ENCODE measurements at places on chromosomes 4 and X. TPM values are rescaled to one million over a fixed set of nuclear protein-coding genes. Genes with fewer than 3 reads are reported as not detected.

GRCh38 chr4:14392378-14392777 is 609.9 kb upstream of the CPEB2 start:
- DNase-seq, result no peak

DNA sequence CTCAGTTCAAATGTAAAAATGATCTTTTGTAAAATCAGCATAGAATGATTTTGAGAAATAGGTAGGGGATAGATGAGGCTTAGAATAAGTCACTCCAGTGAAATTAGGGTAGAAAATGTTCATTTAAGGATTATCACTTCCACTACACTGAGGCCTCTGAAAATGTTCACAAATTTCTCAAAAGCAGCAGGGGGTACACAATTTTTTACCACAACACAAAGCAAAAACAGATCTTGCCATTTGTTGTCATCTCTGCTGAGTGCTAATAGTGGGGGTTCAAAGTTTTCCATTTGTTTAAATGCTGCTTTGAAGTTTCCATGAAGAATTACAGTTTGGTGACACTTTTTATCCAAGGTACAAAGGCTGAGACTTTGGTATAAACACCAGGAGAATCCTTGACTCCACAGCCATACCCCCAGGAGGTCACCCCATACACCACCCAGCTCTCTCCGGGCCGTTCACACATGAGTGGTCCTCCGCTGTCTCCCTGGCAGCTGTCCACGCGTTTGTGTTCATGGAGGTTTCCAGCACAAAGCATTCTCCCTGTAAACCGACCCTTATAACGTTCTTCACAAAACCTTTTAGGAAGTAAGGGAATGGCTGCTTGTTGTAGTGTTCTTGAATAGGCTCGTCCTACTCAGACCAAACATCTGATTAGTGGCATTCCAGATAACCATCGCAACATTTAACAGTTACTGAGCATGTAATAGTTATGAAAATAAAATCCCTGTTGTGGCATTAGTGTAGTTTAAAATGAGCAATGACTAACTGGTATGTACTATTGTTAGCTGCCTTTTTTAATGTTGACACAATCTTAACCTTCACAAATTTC is 71.0 kb downstream of the PRSS12 start:
- DNase-seq, result no peak

GRCh38 chr4:111231281-111231680 is 608.4 kb upstream of the PITX2 start:
- DNase-seq, result no peak

DNA sequence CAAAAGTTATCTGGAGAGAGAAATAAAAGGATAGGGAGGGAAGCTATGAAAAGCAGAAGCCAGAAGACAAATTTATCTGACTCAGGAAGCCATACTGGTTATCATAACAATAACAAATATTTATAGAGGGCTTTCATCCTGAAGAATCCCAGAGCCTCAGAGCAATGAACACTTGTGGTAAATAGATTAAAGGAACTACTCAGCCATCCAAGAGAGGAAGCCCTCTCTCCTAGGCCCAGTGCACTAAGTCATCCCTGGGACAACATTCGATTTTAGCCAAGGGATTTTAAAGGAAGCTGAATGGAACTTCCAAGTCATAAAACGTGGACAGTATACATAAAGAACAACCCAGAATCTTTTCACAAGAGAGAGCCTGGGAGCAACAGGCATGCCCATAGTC is 76.9 kb downstream of the COL4A6 start:
- no peak for DNase-seq

- no peak for DNase-seq
Measured at GRCh38 chrX:23334848-23335599, at the start of gene PTCHD1. Gene PTCHD1 (plus strand): TSS chrX:23334849. CDS start chrX:23334876, 27 bp downstream.

DNA sequence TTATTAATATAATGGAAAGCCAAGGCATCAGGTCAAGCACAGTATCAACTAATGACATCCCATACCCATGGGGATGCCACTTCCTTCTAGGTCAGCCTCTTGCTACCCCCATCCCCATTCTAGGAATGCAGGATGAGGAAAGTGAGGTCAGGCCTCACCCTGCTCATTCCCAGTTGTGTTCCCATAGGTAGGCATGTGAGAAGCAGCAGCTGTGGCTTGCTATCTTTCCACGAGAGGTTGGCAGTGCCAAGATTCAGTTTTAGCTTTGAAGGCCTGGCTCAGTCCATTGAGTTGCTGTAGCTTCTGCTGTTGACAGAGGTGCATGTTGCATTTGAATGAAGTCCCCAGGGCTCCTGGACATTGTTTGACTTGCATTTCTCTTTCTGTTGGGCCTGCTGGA is 15.5 kb downstream of the LONRF3 start:
- no peak for DNase-seq

GRCh38 chr4:7987148-7987989 is 47.7 kb upstream of the AFAP1 start:
- DNase-seq, result peak; percentile 86

DNA sequence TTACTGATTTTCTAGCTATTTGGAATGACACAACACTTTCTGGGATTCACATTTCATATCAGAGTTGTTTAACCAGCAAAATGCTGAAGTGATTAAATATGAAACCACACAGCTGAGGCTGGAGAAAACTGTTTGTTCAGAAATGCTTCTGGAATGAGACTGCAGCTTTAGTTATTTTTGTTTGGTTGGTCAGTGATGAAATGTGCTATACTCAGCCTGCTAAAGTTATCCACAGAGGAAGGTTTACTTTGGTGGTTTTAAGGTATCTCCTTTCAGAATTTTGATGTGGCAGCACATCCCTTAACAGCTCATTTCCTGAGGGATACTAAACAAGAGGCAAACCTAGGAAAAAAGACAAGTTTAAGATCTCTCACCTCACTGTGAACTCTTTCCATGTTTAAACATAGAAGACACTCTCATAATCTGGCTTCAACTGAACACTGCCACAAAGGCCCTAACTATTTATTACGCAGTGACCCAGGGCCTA is 106.6 kb upstream of the PDE5A start:
- no peak for DNase-seq

DNA sequence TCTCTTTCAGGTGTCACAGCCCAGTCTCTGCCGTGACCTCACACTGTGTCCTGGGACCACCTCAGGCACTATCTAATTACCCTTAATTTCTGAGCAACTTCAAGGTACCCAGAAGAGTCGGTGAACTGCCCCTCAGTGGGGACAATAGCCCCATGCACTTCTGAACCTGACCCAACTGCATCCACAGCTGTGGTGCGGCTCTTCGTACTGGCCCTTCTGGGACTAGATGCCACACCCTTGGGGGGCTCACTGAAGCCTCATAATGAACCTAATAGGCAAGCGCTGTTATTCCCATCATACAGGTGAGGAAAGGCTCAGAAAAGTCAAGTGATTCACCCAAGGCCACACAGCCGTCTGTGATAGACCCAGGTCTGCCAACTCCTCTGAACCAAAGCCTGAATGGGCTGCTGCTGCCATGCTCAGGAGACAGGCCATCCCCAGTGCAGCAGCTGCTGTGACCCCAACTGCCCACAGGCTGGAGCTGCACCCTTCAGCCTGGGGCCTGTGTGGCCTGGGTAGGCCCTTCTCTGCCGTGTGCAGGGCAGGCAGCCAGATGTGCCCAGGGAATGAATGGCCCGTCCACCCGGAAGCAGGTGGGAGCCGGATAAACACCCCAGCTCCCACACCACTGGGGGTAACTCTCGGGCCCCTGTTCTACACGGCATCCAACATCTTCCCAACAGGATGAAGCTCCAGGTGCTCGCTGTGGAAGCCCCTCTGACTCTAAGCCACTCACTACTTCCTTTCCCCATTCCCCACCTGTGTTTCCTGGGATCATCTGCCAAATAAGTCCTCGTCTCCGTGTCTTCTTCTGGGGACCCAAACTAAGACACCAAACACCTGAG is 35.9 kb downstream of the HMX1 start:
- DNase-seq, result peak; percentile 17

GRCh38 chrX:56783450-56783831 is 54.4 kb downstream of the NBDY start:
- peak; percentile 86 for DNase-seq

DNA sequence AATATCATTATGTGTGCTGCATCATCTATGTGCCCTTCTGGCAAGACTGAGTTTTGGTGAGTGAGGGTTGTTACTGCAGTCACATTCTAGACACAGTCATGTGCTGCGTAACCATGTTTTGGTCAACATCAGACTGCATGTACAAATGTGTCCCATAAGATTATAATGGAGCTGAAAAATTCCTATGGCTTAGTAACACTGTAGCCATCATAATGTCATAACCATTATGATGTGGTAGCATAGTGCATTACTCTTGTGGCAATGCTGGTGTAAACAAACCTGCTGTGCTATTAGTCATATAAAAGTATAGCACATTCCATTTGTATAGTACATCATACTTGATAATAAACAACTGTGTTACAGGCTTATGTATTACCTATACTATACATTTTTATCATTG is 198.1 kb upstream of the NUDT6 start:
- no peak for DNase-seq

- no peak for DNase-seq
Measured at GRCh38 chr4:127203562-127204200, 429.1 kb upstream of the INTU start.

DNA sequence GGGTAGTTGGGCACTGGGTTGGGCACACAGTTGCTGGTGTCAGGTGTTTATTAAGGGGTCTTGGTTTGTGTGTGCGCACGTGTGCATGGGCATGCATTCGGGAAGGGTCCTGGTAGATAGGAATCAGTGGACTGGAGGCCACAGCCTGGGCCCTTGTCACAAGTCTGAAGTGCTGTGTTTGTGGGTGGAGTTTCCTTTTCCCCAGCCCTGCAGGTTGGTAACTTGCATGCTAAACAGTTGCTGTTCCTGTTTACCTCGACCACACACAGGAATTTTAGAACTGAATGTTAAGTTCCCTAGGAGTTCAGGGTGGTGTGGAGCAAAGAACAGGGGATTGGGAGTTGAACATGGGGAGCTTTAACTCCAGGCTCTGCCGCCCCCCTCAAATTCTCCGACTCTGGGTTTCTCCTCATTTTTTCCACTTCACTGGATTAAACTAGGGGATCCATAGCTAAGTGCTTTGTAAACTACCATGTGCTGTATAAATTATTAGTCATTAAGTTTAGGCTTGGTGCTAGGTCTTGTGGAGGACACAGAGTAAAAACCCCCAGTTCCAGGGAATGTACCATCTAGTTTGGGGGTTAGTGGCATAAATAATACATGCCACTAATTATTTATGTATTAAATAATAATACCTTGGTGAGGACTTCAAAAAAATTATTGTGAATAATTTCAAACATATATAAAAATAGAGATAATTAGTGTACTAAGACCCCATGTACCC is 49.0 kb downstream of the STARD8 start:
- DNase-seq, result no peak

DNA sequence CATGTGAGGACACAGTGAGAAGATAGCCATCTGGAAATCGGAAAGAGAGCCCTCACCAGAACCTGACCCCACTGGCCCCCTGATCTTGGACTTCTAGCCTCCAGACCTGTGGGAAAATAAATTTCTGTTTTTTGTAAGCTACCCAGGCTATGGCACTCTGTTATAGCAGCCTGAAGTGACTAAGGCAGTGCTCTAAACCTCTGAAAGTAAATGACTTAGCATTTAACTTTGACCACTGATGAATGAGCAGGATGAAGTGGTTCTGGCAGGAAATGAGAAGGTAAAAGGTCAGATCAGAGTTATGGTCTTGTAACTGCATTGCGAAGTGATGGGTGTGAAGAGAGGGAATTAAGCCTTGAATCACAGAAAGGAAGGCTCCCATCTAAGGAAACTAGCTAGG is 17.0 kb downstream of the GPAT3 start:
- no peak for DNase-seq

DNA sequence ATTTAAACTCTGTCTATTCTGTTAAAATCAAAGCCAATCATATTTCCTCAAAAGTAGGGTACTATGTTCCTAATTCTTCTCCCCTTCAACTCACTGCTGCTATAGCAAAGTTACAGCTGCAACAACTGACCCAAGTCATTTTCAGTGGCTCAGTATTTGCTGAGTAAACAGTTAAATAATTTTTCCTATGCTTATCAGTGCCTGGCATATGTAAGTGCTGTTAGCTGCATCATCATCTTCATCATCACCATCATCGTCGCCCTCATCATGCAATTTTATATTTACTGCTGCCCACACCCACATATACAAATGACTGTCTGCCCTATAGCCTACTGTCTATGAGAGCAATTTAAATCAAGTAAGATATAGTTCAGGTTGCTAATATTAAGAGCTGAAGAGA is 21.9 kb downstream of the COQ2 start:
- no peak for DNase-seq

DNA sequence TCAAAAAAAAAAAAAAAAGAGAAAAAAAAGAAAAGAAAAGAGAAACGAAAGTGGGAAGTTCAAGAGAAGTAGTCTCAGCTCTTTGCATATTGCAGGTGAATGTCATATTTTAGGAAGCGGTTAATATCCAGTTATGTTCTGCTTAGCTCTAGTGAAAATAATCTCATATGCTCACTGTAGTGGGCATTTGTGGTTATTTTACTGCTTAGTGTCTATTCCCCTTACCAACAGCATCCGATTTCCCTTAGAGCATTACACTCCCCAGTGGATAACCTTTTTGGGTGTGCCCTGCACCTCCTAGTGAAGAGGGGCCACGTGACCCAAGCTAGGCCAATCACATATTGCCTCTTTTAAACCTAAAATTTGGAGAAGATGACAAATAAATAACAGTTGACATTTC is 111.2 kb upstream of the ZNF827 start:
- DNase-seq, result no peak

DNA sequence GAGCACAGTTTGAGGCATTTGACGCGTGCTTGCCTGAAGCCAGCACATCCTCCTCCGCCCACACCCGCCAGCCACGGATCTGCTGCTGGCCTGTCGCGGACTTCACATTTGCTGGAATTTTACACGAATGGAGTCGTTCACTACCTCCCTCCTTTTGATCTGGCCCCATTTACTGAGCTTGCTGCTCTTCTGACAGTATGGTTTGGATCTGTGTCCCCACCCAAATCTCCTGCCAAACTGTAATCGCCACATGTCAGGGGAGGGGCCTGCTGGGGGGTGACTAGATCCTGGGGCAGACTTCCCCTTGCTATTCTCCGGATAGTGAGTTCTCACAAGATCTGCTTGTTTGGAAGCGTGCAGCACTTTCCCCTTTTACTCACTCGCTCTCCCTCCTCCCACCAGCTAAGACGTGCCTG is 19.9 kb upstream of the CPLX1 start:
- DNase-seq, result no peak

DNA sequence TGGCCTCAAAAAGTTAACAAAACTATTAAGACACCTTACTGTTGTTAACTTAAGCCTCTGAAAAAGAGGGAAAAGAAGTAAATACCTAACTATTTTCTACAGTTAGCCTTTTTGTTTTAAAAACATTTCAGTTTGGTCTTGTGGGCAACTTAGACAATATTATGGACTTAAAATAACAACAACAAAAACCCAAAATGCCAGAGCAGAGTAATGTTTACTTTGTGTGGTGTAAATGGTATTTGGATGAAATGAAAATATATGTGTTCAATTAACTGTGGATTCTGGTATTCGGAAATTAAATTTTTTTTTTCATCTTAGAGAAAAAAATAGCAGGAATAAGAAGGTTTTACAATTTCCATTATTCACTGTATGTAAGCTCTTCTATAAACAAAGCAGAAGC is 79.6 kb upstream of the NPNT start:
- no peak for DNase-seq

Gene RASSF6
- 27.4 TPM for total RNA-seq

Gene TMPRSS11B
- total RNA-seq, result not detected

Gene TNMD
- 1.1 TPM for total RNA-seq

Gene ETDA
- not detected for total RNA-seq

Gene SERTM2
- not detected for total RNA-seq

Gene DCAF4L1
- total RNA-seq, result 0.12 TPM

Gene RHOXF1
- not detected for total RNA-seq

Gene GABRQ
- 0.03 TPM for total RNA-seq

Gene GCNA
- 1.1 TPM for total RNA-seq

Gene ADRA2C
- 0.84 TPM for total RNA-seq

Data from left colon (tissue), 2 donors.